ENCODE measurements at places on chromosomes 2 and 18.

GRCh38 chr18:61371111-61371510 is 37.9 kb downstream of the CDH20 start:
- no peak for DNase-seq

DNA sequence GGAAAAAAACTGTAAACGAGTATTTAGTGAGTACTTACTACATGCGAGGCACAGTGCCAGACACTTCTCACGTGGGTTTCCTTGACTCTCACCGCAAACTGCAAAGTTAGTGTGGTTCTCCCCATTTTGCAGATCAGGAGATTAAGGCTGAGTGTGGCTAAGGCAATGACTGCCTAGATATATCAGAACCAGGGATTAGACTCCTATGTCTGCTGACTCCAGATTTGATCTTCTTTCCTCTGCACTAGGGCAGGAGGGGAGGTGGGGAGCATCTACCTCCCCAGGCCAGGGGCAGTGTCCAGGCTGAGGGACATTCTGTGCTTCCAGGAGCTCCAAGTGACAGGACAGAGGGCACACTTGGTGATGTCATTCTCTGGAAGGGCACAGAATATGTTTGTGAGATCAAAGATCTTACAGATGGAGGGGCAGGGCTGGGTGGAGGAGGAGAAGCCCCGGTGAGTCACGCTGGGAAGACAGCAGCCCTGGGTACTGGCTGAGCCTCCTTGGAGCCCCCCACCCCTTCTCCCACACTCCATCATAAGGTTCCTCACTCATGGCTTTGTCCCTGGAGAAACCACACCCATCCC is 92.4 kb downstream of the RHOB start:
- no peak for DNase-seq

DNA sequence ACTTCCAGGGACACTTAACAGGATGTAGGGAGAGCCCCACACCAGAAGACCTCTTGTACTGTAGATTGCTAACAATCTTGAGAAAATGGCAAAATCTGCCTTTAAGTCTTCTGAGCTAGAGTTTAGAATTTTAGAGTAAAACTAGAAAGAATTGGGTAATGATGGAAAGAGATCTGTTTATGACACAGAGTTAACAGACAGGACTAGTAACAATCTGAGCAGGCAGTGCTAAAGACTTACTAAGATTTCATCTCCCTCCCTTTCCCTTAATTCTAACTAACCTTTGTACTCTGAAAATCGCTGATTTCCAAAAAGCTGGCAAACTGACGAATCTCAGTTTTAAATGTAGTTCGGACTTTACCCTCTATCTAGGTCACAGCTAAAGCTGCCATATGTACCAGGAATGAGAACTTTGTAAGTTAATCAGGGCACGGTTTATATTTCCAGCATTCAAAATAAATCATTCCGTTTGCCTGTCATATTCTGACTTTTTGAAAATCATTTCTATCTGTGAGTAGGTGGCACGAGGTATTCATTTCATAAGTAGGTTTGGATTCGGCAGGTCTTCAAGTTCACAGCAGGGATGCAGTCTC is 256.5 kb upstream of the EPAS1 start:
- DNase-seq: no peak

- no peak for DNase-seq
Observed at GRCh38 chr2:143903172-143903856, 616.6 kb downstream of the ZEB2 start.

DNA sequence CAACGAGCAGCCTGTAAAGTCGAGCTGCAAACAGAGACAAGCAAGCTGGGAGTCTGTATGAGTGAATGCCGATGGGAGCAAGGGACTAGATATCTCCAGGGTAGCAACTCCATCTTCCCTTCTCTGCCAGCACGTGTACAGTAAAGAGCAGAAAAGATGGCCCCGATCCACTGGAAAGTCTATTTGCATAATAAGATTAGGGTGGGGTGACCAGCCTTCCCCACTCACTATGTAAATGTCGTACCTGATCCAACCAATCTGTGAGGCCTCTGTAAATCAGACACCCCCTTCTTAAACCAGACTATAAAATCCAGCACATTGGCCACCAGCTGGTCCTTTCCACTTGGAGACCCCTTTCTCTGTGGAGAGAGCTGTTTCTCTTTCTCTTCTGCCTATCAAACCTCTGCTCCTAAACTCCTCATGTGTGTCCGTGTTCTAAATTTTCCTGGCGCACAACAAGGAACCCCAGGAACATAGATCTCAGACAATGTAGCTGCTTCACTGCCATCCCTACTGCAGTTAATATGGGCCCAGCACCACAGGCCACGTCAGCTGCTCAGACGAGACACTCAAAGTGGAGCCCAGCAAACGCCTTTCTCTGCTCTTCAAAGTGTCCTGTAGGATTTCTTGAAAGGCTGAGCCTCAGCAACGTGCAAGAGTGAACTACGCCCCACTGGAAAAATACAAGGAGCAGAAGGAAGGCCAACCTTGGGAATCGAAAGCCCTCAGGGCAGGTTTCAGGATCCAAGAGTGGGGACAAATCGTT is 26.1 kb downstream of the DIPK1C start:
- no peak for DNase-seq
